Fibroblast of lung (primary cell): ENCODE measurements at places on chromosomes 1 and 21. TPM values are rescaled to one million over a fixed set of nuclear protein-coding genes. Genes with fewer than 3 reads are reported as not detected.

DNA sequence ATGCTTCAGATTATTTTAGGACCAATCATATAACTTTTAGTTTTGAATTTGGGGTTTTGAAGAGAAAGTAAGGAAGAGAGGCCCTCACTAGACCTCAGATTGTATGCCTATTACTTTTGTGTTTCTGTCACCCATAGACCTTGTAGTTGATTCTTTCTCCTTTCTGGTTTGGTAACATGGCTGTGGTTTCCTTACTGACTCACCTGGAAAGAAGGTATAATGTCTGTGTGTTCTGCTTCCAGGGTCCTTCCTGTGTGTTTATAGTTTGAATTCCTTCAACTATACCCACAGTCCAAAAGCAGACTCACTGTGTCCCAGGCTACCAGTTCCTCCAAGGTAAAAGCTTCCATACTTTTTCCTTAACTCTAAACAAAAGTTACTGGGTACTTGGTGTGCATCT lies 8.1 kb downstream of the SLC44A3 start:
- no peaks in the 10 kb centered on the region for H3K36me3 ChIP-seq
- no peaks in the 10 kb centered on the region for H3K27me3 ChIP-seq
- no peak overlapping the region for H3K27ac ChIP-seq
- no peak overlapping the region for H3K4me3 ChIP-seq
- no peaks in the 10 kb centered on the region for H3K4me1 ChIP-seq

GRCh38 chr1:15322648-15323350 lies 75.8 kb downstream of the FHAD1 start:
- peaks cover 3% of the 10 kb centered on the region for H3K4me1 ChIP-seq
- no peak overlapping the region for H3K4me3 ChIP-seq
- H3K36me3 ChIP-seq = no peaks in the 10 kb centered on the region
- H3K27ac ChIP-seq = no peak overlapping the region
- no peak for DNase-seq

- H3K27me3 ChIP-seq = no peaks in the 10 kb centered on the region
- no peak overlapping the region for H3K4me3 ChIP-seq
- DNase-seq = no peak
- no peak overlapping the region for H3K27ac ChIP-seq
- no peaks in the 10 kb centered on the region for H3K4me1 ChIP-seq
- no peaks in the 10 kb centered on the region for H3K36me3 ChIP-seq
Observed at GRCh38 chr1:15574741-15575140, 10.1 kb downstream of the AGMAT start.

DNA sequence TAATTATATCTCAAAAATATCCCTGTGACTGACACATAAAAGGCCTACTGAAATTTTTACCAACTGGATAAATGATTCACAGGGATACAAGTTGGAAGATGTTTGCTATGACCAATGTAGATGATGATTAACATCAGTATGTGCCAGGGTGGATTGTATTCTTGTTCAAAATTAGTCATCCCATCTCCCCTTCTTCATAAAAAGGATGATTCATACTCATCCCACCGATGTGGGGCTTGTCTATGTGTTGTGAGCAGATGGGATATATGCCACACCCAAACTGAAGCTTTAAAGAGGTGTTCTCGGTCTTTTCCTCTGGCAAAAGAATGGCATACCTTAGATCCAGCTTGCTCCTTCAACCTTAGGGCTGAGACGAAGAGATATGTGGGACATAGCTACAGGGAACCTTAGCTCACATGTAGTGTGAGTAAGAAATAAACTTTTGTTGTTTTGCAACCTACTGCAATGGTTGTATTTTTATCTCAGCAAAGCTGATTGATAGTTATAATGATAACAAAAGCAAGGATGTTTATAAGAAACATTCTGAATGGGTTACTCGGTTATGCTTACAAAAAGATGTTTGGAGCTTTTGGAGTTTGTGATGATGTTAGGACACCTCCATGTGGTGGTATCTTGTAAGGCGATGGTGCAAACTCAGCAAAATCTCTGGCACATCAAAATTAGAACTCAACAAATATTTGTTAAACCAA lies 29.4 kb downstream of the SPATA17 start:
- no peaks in the 10 kb centered on the region for H3K27me3 ChIP-seq
- H3K4me3 ChIP-seq = no peak overlapping the region
- H3K36me3 ChIP-seq = no peaks in the 10 kb centered on the region
- peak overlapping the region; percentile 66 for H3K27ac ChIP-seq

GRCh38 chr1:225565847-225566246 lies 87.1 kb downstream of the ENAH start:
- H3K27me3 ChIP-seq = no peaks in the 10 kb centered on the region
- no peaks in the 10 kb centered on the region for H3K36me3 ChIP-seq
- peak; percentile 61 for DNase-seq
- H3K4me3 ChIP-seq = no peak overlapping the region

DNA sequence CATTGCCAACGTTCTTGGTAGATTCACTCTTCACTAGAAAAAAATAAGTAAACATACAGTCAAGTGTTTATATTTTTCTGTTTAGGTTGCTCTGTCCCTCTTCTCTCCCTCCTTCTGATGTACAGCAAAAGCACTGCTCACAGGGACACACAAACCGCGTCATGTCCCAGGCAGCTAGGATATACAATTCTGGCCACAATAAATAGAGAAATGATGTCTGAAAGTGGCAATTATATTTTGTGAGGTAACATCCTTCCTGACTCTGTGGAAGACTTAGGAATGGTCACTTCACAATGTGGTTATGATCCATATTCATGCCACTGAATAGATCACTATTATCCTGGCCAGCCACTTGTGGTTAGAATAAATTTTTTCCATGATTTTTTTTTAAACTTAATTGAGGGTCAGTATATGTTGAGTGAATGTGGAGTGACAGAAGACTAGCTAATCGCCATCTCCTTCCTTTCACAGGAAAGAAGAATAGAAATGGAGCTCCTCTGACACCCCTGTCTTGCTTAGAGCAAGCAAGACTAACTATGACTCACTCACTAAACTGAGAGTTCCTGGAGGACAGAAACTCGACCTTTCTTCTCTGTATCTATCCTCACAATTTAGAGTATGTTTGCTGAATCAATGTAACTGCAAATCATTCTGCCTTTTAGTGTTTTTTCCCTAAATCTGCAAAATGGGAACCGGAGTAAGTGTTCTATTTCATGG lies 54.0 kb downstream of the ZNHIT6 start:
- H3K4me1 ChIP-seq = no peaks in the 10 kb centered on the region
- no peak overlapping the region for H3K4me3 ChIP-seq
- H3K27me3 ChIP-seq = no peaks in the 10 kb centered on the region
- H3K27ac ChIP-seq = no peak overlapping the region
- DNase-seq = peak; percentile 39

DNA sequence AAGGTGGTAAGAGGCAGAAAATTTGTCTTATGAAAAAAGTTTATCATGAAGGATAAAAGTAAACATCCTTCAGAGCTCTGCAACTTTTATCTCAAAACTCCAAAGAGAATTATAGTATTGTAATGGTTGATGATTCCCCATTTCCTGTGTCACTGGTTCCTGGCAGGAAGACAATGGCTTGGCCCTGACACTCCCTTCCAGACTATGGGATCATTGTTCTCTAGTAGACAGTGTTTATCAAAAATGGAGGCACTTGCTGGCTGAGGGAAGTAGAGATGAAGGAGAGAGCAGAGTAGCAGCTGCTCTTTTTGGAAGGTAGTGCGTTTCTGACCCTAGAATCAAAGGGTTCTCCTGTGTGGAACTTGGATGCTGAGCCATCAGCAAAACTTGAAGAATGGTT lies 145.9 kb upstream of the ATP1B1 start:
- DNase-seq = no peak
- H3K27ac ChIP-seq = no peak overlapping the region
- H3K4me1 ChIP-seq = no peaks in the 10 kb centered on the region
- H3K36me3 ChIP-seq = no peaks in the 10 kb centered on the region
- no peak overlapping the region for H3K4me3 ChIP-seq
- peaks cover 3% of the 10 kb centered on the region for H3K27me3 ChIP-seq

- no peaks in the 10 kb centered on the region for H3K27me3 ChIP-seq
- peak; percentile 21 for DNase-seq
- H3K27ac ChIP-seq = no peak overlapping the region
- no peaks in the 10 kb centered on the region for H3K36me3 ChIP-seq
Observed at GRCh38 chr21:15400905-15401304, 328.9 kb upstream of the USP25 start.

PM20D1 gene
- not detected in 2 replicates for total RNA-seq

DNA sequence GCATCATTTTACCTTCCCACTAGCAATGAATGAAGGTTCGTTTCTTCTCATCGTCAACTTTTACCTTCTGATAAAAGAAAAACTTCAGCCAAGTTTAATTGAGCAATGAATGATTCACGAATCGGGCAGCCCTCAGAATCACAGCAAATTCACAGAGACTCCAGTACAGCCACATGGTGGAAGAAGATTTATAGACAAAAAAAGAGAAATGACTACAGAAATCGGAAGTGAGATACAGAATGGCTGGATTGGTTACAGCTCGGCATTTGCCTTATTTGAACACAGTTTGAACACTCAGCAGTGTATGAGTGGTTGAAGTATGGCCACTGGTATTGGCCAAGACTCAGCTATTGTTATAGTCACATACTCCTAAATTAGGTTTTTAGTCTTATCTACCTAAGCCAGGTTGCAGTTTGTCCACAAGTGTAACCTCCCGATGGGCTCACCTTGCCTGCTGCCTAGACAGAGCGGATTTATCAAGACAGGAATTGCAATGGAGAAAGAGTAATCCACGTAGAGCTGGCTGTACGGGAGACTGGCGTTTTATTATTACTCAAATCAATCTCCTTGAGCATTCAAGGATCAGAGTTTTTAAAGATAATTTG lies 15.3 kb downstream of the AK4 start:
- H3K27ac ChIP-seq = no peak overlapping the region
- no peak overlapping the region for H3K4me3 ChIP-seq
- H3K27me3 ChIP-seq = no peaks in the 10 kb centered on the region
- no peak for DNase-seq
- no peaks in the 10 kb centered on the region for H3K36me3 ChIP-seq

DNA sequence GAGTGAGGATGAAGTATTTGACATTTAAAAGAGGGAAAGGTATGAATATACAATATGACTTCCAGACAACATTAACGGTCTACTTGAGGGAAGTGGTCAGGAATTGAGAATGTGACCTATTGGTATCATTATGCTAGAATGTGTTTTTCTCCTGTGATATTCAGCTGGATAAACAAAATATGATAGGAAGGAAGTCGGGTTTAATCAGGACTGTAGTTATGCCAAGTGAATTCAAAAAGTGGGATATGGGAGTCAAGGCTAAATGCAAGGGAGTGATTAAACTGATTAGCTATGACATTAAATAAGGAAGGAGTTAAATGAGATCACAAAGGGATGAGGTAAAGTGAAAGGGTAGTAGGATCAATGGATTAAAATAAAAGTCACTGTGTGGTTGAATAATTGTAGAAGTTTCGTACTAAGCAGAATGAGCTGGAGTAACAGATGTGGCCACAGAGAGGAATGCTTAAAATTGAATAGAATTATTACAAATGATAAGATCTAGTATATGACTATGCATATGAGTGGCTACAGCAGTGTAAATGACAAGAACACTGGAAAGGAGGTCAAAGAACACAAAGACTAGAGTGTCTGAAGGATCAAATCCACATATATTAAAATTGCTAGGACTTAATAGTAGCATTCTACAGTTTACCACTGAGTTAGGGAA lies 62.5 kb downstream of the TRIM33 start:
- H3K4me3 ChIP-seq = no peak overlapping the region
- H3K27me3 ChIP-seq = no peaks in the 10 kb centered on the region
- no peaks in the 10 kb centered on the region for H3K4me1 ChIP-seq
- H3K36me3 ChIP-seq = no peaks in the 10 kb centered on the region

GRCh38 chr1:170410401-170411166 lies 121.4 kb upstream of the GORAB start:
- H3K36me3 ChIP-seq = no peaks in the 10 kb centered on the region
- no peak overlapping the region for H3K4me3 ChIP-seq
- peak overlapping the region; percentile 70 for H3K27ac ChIP-seq
- H3K4me1 ChIP-seq = peaks cover 14% of the 10 kb centered on the region
- no peaks in the 10 kb centered on the region for H3K27me3 ChIP-seq

- H3K4me1 ChIP-seq = no peaks in the 10 kb centered on the region
- H3K27ac ChIP-seq = no peak overlapping the region
- H3K36me3 ChIP-seq = no peaks in the 10 kb centered on the region
Observed at GRCh38 chr21:36852864-36853263, 113.6 kb downstream of the HLCS start.

DNA sequence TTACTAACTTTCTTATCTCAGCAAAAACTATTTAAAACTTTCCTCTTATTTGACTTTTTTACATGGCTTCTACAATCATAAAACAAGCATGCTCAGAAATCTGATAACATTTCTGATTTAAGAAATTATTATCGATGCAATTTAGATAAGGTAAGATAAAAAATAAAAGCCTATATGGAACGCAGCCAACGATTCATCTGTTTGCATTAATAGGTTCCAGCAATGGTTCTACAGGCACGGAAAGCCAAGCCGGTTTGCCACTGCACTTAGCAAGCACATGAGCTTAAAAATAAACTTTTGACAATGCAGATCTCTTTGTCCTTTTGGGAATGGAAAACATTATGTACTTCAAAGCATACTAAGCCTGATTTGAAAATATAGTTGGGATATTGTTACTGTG lies 77.5 kb upstream of the KCNK2 start:
- no peaks in the 10 kb centered on the region for H3K27me3 ChIP-seq
- no peak for DNase-seq
- peaks cover 9% of the 10 kb centered on the region for H3K4me1 ChIP-seq
- no peak overlapping the region for H3K4me3 ChIP-seq
- no peaks in the 10 kb centered on the region for H3K36me3 ChIP-seq
- H3K27ac ChIP-seq = no peak overlapping the region

DNA sequence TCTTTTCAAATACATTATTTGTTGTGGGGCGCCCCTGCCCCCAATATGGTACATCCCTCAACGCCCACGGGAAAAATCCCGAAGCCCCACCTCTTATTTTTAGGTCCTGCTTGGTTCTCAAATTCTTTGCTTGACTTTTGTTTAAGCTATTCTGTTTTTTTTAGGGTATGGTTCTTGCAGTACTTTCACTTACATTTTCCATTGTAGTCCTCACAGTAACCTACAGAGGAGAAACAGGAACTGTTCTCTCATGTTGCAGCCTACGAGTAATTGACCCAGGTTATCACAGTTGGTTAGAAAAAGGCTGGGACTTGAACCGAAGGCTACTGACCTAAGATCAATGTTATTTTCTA lies 697 bp upstream of the C21orf91 start:
- no peaks in the 10 kb centered on the region for H3K36me3 ChIP-seq
- peak overlapping the region; percentile 98 for H3K27ac ChIP-seq
- no peaks in the 10 kb centered on the region for H3K27me3 ChIP-seq
- H3K4me1 ChIP-seq = no peaks in the 10 kb centered on the region
- peak overlapping the region; percentile 90 for H3K4me3 ChIP-seq
- no peak for DNase-seq
